ENCODE measurements at places on chromosomes 1 and 21. TPM values are rescaled to one million over a fixed set of nuclear protein-coding genes. Genes with fewer than 3 reads are reported as not detected.

VHLL gene
- not detected for total RNA-seq

FYB2 gene
- total RNA-seq, result 15.5 TPM

FCRL6 gene
- not detected for total RNA-seq

FAM76A gene
- 12.2 TPM for total RNA-seq

URB1 gene
- total RNA-seq, result 10.1 TPM

DNA sequence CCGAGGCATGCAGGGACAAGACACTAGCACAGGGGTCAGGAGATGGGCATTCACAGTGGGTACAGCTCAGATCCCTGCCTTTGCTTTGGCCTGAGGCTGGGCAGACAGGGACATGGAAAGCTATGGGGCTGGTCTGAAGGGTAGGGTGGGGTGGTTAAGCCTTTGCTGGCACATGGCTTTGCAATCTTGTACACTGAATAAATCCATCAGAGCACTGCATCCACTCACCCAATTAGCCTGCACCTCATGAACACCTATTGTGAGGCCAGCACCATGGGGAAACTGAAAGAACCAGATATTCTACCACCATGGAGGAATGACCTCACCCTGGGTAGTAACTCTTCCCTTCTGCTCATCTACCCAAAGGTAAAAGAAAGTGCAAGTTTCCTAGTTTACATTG is 199.6 kb upstream of the LMO4 start:
- no peak for DNase-seq

GRCh38 chr1:4010814-4011605 is 110.9 kb upstream of the C1orf174 start:
- DNase-seq, result no peak

DNA sequence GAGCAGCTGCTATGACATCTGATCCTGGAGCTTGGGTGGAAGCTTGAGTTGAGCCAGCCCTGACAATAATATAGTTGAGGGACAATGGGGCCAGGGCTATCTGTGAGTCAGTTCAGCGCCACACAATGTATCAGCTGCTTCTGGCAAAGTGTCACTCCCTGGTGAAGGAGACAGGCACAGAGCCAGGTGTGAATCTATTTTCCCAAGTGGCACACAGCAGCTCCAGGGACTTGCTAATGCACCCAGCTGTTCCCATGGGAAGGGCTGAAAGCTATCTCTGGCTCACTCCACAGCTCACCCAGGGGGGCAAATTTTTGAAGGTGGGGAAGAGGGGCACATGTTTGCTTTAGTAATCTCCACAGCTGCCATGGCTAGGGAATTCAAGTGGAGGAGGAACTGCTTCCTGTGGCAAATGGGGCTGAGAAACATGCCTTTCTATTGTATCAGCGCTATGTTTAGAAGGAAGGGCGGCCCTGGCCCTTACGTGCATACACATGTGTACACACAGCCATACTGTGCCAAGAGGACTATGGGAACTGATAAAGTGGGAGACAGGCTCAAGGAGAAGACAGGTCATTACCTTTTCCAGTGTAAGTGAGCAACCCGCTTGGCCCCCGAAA is 2.2 kb downstream of the CYB5R1 start:
- no peak for DNase-seq

GRCh38 chr1:172476218-172476811 is 32.4 kb upstream of the PIGC start:
- peak; percentile 71 for DNase-seq

GRCh38 chr1:44347280-44347679 is 7.8 kb downstream of the ERI3 start:
- no peak for DNase-seq

DNA sequence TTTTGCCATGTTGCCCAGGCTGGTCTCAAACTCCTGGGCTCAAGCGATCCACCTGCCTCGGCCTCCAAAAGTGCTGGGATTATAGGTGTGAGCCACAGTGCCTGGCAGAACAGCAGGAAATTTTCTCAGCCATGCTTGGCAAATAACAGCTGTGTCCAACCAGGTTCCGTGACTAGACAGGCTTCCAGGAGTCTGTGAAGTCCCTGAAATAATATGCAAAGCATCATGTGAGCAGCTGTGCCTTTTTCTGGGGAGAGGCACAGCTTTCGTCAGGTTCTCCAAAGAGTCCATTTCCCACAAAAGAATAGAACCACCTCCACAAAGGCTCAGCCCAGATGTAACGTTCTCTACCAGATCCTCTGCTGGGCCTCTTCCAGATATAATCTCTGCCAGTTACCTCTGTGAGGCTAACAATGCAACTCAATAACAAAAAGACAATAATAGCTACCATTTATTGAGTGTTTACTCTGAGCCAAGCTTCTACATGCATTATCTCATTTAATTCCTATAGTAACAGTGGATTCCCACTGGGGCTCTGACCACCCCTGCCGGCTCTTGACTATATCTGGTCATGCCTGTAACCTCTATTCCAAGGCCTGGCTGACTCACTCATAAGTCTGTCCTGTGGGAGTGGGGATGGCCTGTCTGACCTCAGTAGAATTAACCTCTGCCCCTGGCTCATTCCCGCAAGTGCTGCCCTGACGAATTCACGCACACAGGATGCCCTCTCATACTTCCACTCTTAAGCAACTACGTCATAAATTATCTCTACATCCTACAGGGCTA is 4.0 kb upstream of the NKAIN1 start:
- no peak for DNase-seq

- no peak for DNase-seq
Observed at GRCh38 chr1:177591155-177591554, 378.7 kb downstream of the SEC16B start.

DNA sequence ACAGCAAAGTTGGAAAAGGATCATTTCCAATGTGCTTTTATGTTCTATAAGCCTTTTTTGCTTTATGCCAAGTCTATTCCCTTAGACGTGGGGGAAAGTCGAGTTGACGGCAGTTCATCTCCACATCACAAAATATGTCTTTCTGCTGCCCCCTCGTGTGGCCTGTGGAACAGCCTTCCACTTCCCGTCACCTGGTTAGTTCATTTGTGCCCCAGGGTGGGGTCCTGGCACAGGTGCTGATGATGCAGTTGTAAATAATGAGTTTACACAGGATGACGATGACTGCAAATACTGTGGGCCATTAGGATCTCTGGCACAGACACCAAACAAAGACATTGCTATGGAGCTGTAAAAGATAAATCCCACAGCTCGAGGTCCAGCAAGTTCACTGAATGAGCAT is 10.0 kb upstream of the OTUD3 start:
- DNase-seq, result peak; percentile 72

- DNase-seq, result no peak
Observed at GRCh38 chr1:26099780-26100179, 11.8 kb upstream of the PDIK1L start.
